ENCODE measurements at places on chromosomes 16 and 17.

GRCh38 chr16:30951750-30952149 lies 2.9 kb downstream of the ORAI3 start:
- no peak for DNase-seq

- no peak for DNase-seq
These were observed at the start of gene ACSM3 for GRCh38 chr16:20763461-20764232. ACSM3 (plus strand) TSS chr16:20764014; CDS start chr16:20770035, 6,021 bp downstream.

GRCh38 chr17:58233543-58233942 lies 4.8 kb upstream of the LPO start:
- no peak for DNase-seq

DNA sequence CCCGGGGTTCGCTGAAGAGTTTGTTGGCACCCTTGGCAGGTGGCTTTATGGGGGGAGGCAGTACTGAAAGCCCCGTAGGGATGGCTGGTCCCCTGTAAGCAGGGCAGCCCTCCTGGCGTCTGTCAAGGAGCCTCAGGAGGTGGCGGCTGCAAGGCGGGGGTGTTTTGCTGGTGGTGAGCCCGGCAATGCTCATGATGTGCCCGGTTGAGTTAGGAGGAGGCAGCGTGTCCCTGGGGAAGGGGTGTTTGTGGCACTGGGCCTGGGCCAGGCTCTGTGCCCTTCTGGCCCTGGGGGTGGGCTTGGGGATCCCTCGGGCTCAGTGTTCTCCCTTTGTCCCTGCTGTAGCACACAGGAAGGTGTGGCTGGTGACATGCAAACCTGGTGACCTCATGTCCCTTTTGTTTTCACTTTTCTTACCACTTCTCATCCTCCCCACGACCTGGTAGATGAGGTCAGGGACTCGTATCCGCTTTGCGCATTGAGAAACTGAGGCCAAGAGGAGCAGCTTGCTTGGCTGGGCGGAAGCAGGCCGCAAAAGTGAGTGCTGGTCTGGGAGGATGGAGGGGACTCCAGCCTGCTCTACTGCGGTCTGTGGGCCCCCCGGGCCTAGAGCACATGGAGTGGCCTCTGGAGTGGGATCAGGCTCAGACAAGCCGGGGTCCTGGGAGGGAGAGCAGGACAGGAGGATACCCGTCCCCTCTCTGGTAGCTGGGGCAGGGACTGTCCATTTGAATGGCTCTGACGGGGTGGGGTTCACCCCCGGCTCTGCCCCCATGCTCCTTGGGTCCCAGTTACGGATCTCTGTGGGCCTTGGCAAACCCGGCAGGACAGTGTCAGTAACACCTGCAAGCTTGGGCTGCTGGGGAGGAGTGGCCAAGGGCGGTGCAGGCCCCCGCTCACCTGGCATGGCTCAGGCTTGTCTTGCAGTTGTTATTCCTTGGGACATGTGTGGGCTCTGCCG lies 2.2 kb downstream of the SNN start:
- DNase-seq = no peak

DNA sequence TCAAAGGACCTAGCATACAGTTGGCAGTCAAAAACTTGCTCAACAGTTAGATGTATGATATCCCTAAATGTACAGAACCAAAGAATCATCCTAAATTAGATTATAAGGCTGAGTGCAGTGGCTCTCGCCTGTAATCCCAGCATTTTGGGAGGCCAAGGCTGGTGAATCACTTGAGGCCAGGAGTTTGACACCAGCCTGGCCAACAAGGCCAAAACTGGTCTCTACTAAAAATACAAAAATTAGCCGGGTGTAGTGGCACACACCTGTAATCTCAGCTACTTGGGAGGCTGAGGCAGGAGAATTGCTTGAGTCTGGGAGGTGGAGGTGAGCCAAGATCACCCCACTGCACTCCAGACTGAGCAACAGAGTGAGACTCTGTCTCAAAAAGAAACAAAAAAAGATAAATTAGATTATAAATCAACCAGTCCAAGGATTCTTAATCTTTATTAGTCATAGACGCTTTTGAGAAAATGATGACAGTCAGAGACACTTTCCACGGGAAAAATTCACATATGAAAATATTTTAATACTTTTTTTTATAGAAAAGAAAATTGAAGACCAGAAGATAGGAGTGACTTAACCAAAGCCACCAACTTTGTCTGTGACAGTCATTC lies 77.6 kb downstream of the MMD start:
- no peak for DNase-seq

- DNase-seq = no peak
These were observed 148.1 kb downstream of the SOCS1 start for GRCh38 chr16:11107780-11108465.

GRCh38 chr17:15971098-15971678 lies 26.3 kb downstream of the ADORA2B start:
- no peak for DNase-seq

DNA sequence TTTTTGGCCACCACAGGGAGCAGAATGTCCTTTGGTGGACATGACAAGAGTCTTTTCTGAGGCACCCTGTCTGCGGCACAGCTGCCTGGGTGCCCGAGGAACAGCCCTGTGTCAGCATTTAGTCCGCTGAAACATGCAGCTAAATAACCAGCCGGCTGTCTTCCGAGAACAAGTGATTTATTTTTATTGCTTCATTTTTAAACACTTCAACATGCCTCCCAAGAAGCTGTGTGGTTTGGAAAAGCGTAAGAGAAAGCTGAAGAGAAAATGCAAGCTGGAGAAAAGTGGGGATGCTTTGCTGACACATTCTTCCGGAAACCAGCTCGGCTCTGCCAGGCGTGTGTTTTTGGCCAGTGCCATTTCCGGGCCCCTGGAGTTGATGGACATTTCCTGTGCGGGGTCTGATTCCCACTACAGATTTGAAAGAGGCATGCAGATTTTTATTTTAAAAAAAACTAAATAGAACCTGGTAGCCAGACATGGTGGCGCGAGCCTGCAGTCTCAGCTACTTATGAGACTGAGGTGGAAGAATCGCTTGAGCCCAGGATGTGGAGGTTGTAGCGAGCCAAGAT lies 94.7 kb downstream of the SEC14L1 start:
- DNase-seq = no peak

DNA sequence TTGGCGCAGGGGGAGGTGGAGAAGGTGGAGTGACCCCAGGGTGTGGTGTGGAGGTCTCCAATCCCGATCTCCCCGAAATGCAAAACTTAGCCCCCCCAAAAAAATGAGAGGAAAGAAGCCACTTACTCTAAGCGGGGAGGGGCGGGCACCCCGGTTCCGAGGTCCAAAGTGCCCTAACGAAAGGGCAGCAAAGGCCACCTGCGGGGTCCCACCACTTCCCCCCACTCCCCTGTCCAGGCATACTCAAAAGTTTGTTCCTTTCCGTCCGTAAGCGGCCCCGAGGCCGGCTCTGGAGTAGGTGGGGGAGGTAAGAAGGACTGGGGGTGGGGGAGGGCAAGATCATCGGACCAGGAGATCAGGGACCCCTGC lies 1.1 kb downstream of the TOX3 start:
- no peak for DNase-seq

- no peak for DNase-seq
These were observed 8.7 kb downstream of the CLEC19A start for GRCh38 chr16:19294156-19294649.

GRCh38 chr17:10758062-10758461 lies 28.2 kb upstream of the TMEM220 start:
- no peak for DNase-seq

DNA sequence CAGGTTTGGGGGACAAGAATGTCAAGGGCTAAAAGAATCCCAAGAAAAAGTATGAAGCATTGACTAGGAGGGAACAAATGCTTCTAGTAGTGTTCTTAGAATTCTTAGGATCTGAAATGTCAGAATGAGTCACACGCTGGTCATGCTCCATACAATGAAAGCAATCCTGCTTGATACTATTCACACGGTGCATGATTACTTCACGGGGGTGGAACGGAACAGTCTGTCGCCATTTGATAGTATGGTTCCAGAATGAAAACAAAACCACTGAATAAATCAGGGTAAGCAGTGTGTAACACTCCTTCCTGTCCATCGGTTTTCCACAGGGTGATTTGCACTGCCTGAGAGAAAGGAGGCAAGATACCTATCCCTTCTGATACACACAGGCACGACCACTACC lies 22.9 kb upstream of the YWHAE start:
- DNase-seq = no peak

GRCh38 chr17:14781123-14781522 lies 480.2 kb downstream of the HS3ST3B1 start:
- DNase-seq = no peak

DNA sequence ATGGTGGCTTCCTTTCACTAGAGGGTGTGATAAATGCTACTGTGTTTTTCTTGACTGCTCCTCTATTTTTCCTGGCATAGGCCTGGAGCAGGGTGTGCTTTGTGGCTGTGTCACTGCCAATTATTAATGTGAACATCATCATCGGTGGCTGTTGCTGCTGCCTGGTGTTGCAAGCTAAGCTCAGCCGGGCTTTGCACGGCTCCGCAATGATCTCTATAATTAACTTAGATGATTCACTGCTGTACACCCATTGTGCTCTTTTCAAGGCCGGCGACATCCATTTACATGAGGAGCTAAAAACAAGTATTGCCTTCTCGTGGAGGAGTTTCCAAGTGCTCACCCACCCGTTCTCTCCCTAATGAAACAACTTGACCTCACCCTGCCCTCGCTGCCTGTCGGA lies 160.1 kb upstream of the IRX3 start:
- peak; percentile 36 for DNase-seq

GRCh38 chr16:68458551-68458950 lies 10.2 kb upstream of the SMPD3 start:
- no peak for DNase-seq

- DNase-seq = peak; percentile 3
These were observed 141.5 kb downstream of the TRIM37 start for GRCh38 chr17:58965221-58965620.

DNA sequence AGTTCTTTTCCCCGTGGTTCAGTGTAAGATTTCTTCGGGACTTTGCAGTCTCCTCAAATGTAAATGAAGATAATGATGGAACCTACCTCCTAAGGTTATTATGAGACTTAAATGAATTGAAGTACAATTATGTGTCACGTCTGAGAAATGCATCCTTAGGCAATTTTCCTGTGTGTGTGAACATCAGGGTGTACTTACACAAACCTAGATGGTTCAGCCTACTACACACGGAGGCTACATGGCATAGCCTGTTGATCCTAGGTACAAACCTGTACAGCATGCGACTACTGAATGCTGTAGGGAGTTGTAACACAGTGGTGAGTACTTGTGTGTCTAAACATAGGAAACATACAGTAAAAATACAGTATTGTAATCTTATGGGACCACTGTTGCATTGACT lies 1.1 kb upstream of the FAM20A start:
- DNase-seq = no peak

- DNase-seq = no peak
These were observed 844 bp downstream of the TAOK2 start for GRCh38 chr16:29974291-29975133.

- peak; percentile 18 for DNase-seq
These were observed 14.4 kb downstream of the GUCY2D start for GRCh38 chr17:8016632-8017424.

DNA sequence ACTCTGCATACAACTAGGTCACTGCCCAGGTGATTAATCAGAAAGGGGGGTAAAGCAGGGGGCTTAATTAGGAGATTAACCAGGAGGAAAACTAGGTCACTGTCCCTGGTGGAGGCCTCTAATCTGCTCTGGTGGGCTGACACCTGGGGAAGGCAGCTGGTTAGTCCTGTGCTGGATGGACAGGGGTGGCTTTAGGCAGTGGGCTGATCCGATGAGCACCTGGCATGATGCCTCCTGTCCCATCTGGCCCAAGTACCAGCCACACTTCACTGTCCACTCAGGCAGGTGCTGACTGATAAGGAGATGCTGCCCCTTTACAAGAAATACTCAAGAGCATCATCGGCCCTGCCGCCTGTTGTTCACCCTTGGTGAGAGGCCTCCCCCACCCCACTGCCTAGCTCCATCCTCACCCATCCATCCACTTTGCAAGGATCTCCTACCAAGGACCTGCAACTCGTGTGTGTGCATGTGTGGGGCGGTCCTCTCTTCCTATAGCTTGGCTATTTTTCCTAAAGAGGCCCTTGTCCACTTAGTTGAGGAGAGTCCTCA lies 13.8 kb upstream of the RCVRN start:
- no peak for DNase-seq

DNA sequence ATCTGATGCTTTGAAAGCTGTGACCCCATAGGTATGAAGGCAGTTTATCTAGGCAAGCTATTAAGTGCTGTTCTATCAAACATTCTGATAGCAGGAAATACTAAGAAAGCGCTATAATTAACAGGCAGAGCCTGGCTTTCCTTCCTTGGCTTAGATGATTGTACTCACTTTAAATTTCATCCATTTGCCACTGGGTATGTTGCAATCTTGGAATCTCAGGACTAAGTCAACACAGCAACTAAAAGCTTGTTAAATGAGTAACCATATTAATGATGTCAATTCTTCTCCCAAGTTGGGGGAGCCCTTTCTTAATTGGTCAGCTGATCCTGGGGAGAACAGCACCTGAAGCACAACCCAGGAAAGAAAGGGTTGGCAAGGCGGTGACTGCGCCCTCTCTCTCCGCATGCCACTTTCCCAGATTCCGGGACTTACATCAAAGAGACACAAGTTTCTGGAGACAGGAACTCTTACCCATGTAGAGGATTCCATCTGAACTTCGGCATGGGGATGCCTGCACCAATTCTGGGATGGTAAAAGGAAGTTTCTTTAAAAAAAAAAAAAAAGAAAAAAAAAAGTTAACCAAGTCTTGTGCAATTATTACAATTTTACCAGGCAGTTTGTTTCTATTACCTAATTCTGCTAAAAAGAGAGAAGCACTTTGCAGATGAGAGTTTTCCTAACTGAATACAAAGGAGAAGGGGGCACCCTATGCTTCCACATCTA lies 54.4 kb upstream of the ICAM2 start:
- DNase-seq = no peak

GRCh38 chr16:674968-675883 lies at the start of gene RHBDL1:
RHBDL1 (plus strand) TSS chr16:675671; CDS start chr16:675791, 120 bp downstream.
- no peak for DNase-seq
